ENCODE measurements at places on chromosomes 1 and 21.

GRCh38 chr1:78279051-78279450, 211.7 kb upstream of the PTGFR start:
- DNase-seq: no peak

GRCh38 chr1:42158189-42158588, 5.0 kb downstream of the GUCA2B start:
- DNase-seq: no peak

GRCh38 chr1:236156512-236157208, 14.3 kb downstream of the GPR137B start:
- DNase-seq: no peak

GRCh38 chr1:242146652-242147051, 147.8 kb upstream of the MAP1LC3C start:
- DNase-seq: no peak

DNA sequence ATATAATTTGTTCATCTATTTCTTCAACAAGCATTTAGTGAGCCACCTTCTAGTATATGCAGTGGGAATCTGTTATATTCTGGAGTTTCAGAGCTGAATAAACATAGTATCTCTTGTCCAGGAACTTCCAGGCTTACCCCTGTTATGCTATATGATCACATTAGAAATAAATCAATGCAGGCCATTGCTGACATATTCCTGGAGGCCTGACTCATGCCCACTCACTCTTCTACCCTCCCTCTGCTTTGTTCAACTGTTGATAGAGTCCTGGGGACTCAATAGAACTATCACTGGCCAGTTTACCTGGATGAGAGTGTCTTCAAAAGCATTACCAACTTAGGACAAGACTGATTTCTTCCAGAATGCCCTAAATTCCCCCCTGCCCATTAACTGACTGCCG, 29.3 kb upstream of the SRSF10 start:
- DNase-seq: no peak

GRCh38 chr21:42524341-42525028, 10.8 kb downstream of the SLC37A1 start:
- peak; percentile 90 for DNase-seq

DNA sequence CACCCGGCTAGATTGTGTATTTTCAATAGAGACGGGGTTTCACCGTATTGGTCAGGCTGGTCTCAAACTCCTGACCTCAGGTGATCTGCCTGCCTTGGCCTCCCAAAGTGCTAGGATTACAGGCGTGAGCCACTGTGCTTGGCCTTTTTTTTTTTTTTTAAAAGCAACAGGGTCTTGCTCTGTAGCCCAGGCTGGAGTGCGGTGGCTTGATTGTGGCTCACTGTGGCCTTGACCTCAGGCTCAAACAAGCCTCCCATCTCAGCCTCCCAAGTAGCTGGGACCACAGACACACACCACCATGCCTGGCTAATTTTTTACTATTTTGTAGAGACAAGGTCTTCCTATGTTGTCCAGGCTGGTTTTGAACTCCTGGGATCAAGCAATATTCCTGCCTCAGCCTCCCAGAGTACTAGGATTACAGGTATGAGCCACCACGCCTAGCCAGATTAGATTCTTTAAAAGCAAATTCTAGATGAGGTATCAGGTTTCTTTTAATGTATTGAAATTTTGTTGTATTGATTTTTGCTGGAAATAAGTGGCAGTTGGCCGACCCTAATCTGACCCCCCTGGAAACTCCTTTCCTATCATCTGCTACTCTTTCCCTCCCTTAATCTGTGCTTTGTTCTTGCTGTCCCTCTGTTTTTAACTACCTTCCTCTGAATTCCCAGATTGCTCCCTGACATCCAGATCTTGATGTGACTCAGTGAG, 26.6 kb downstream of the ZFYVE9 start:
- no peak for DNase-seq

- no peak for DNase-seq
These were observed 201.0 kb upstream of the B3GALT2 start for GRCh38 chr1:193387406-193387805.

GRCh38 chr1:185420588-185421081, 103.6 kb upstream of the IVNS1ABP start:
- DNase-seq: no peak

DNA sequence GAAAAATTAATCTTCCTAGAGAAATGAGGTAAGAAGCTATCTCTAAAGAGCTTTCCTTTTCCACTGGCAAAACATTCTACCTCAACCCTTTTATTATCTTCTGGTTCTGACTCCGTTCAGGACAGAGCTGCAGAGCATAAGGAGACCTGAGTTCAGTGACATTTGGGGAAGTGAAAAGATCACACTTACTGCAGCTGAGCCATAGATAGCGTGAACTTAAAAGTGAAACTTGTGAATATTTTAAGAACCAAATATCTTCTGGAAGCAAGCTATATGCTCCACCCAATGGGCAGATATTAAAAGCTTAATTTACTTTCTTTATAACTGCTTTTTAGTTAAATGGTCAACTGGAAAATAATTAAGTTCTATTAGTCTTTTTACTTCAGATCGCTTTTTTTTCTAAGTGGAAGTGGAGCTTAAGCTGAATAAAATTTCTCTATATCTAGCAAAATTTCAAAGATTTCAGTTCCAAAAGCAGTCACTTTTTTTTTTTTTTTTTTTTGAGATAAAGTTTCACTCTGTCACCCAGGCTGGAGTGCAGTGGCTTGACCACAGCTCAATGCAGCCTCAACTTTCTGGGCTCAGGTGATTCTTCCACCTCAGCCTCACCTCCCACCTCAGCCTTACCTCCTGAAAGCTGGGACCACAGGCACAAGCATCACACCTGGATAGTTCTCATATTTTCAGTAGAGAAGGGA, 11.9 kb downstream of the PTPN22 start:
- DNase-seq: no peak

- DNase-seq: peak; percentile 45
These were observed 104.8 kb upstream of the CASZ1 start for GRCh38 chr1:10901091-10901890.

DNA sequence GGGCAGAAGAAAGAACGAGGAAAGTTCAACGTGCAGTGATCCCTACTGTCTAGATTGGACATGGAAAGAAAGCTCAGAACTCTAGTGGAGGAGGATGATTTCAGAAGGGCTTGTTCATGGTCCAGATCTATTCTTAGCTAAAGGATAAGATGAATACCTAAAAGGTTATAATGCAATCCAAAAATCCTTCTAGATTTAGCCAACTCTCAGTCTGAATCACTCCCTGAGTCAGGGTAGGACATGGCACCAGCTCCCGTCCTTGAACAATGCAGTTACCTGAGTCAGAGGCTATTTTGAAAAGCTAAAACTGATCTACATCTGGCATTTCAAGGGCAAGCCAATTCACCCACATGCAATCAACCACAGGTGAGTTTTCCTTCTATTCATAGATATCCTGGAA, 38.8 kb upstream of the HIVEP3 start:
- no peak for DNase-seq

GRCh38 chr1:33111965-33112364, 31.0 kb downstream of the AZIN2 start:
- no peak for DNase-seq

GRCh38 chr21:16534408-16535101, 804.8 kb downstream of the USP25 start:
- peak; percentile 65 for DNase-seq

- DNase-seq: no peak
These were observed 55.7 kb upstream of the KIRREL1 start for GRCh38 chr1:157937744-157938143.

GRCh38 chr1:160850993-160851392, 11.7 kb downstream of the CD244 start:
- no peak for DNase-seq

GRCh38 chr1:25123551-25123950, 108.8 kb downstream of the SYF2 start:
- no peak for DNase-seq

- no peak for DNase-seq
These were observed 57.8 kb upstream of the C1orf185 start for GRCh38 chr1:51044199-51044598.

DNA sequence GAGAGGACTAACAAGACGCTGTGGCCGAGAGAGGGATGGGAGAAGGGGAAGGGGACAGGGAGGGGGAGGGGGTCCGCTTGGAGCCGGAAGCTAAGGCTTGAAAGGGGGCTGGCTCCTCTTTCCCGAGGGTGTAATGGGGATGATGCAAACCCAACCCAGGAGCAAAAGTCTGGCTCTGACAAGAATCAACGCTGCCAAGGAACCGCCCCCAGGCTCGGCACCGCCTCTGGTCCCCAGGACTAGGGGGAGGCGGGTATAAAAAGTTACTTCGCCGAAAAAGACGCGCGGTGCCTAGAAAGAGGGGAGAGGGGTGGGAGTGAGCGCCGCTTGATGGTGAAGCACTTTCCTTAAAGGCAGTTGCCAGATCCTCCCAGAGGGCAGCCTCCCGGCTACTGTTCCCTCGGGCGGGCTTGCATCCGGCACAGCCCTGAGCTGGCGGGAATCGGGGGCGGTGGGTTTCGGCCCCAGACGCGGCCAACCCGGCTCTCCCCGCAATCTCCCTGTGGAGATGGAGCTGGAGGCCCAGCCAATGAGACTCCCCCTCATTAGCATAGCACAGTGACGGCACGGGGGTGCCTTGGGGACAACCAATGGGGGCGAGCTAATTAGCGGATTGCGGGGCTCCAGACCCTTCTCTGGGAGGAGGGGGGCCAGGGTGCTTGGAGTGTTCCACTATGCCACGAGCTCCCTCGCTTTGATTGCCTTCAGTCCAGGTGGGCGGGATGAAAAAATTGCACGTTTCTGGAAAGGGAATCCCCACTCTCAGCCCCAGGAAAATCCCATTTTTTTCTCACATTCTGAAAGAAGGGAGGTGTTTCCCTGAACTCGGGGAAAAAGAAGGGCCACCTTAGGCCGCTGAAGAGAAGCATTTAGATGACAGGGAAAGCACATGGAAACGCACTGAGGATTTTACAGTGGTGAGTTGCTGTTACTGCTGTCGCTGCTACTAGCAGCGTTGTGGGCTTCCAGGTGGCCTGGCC, at the start of gene KCNT2:
Gene KCNT2 (minus strand): TSS at position 51 of the 980 bp plus-strand sequence. CDS start 131 bp downstream, outside the sequence.
- DNase-seq: peak; percentile 71

- DNase-seq: no peak
These were observed 174.4 kb downstream of the DSCAM start for GRCh38 chr21:40672602-40673001.

- DNase-seq: no peak
These were observed 99.8 kb upstream of the NFIA start for GRCh38 chr1:60982539-60982938.

DNA sequence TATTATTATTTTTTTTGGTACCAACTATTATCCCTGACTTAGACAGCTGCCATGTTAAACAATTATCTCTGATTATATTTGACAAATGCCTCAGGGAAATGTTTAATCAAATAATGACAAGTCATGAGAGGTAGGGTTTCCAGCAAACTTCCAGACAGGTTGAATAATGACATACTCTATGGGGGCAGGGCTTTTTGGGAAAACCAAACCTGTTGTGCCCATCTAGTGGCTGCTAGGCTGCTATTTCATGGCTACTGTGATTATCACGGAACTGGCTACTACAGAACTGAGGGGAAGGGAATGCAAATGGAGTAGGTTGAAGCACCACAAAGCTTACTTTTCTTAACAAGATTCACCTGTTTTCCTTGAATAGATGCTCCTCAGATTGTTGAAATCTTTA, 77.6 kb downstream of the DUSP10 start:
- DNase-seq: no peak

DNA sequence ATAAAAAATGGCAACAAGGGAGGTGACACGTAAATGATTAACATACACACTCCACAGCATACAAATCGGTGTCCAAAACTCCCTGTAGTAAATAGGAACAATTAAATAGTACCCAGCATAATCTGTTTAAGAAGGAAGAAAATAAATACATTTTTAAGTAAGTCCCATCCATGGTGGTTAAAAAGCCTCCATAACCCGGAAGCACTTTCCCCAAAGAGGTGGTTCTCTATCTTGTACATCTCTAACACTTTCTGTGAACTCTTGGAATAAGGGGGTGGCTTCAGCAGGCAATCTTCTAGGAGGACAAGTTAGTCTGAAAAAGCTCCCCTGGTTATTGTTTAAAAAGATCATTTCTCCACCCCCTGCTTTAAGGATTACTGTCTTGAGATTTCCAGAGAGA, 76.9 kb downstream of the PTPN14 start:
- DNase-seq: no peak

- no peak for DNase-seq
These were observed 276.9 kb upstream of the RUNX1 start for GRCh38 chr21:35325953-35326352.

- DNase-seq: peak; percentile 58
These were observed 720 bp upstream of the BSDC1 start for GRCh38 chr1:32394890-32395432.

GRCh38 chr1:48069662-48070395, 72.6 kb upstream of the TRABD2B start:
- DNase-seq: no peak

GRCh38 chr1:8023287-8023994, 2.7 kb downstream of the ERRFI1 start:
- DNase-seq: no peak

DNA sequence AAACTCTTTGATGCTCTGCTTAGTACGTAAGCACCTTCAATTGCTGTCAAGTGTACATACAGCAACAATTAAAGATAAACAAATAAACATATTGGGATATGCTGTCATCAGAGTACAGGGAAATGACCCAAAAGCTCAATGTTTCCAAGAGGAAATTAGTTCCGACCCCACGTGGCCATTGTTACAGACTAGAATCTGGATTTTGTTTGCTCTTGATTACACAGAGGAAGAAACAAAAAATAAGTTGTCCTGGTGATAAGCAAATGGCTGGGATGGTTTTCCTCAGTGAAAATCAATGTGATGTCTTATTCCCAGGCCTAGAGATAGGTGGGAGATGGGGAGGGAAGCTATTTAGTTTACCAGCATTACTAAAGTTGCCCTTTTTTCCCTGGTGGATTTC, 113.0 kb upstream of the UBE2U start:
- no peak for DNase-seq

DNA sequence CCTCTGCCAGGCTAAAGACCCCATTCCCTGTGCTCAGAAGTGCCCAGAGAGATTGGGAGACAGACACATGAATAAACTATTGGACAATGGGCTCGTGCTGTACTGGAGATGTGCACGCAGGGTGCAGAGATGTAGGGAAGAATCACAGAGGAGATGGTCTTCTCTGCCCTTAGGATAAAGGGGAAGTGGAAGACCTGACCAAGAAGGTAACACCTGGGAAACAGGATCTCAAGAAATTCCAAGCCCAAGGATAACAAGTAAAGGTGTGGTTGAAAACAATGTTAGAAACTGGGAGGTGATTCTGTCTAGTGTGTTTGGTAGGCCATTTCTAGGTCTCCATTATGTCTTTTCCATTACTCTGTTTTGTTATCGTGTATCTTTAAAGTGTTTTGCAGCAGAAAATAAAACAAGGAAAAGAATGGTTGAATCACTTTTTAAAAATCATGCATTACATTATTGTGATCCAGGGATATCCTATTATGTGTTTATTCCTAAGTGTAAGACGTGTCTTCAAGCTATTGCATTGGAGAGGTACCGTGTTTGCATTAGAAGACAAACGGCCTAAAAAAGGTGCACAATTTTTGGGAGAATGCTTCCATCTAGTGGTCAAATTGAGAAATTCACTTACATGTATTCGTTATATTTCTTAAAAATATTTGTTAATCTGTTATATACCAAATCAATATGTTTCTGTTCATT, 40.8 kb upstream of the KCTD3 start:
- peak; percentile 58 for DNase-seq

Data from NCI-H345 (cell line).